ENCODE measurements at places on chromosomes 6 and 20. TPM values are rescaled to one million over a fixed set of nuclear protein-coding genes. Genes with fewer than 3 reads are reported as not detected.
A peak's percentile ranks its signal among the peaks of the same experiment; 100 is the strongest.

Gene TCF15
- not detected for total RNA-seq

DNA sequence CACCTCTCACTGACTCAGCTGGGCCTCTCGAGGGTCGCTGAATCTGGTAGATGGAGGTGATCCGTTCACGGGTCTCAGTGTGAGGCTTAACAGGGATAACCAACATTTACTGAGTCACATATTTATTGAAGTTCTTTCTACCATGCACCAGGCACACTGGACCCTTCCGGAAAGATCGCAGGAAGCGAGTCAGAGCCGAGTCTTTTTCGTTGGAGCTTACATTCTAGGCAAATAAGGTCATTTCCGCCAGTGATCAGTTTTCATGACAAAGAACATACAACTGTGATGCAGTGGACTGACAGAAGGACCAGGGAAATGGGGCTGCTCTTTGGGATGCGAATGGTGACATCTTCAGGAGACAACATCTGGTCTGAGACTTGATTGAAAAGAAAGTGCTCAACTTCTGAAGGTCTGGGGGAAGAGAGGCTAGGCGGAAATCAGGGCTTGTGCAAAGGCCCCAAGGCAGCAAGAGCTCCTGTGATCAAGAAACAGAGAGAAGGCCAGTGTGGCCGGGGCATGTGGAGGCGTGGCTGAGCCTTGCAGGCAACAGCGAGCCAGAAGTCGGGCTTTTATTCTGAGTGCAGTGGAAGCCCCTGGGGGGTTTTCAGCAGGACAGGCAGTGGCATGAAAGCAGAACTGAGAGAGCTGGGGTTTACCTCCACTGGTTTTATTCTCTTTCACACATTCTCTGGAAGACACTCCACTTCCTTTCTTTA, 56.7 kb downstream of the APCDD1L start:
- H3K36me3 ChIP-seq: no peaks in the 10 kb centered on the region
- DNase-seq: no peak
- H3K4me1 ChIP-seq: no peaks in the 10 kb centered on the region
- no peak overlapping the region for H3K27ac ChIP-seq
- H3K4me3 ChIP-seq: no peak overlapping the region
- no peaks in the 10 kb centered on the region for H3K27me3 ChIP-seq

GRCh38 chr6:103122766-103123601, 1729.5 kb downstream of the GRIK2 start:
- H3K36me3 ChIP-seq: no peaks in the 10 kb centered on the region
- DNase-seq: no peak
- H3K27ac ChIP-seq: no peak overlapping the region

Gene TRIM40
- total RNA-seq: 0.39 TPM

- no peak overlapping the region for H3K4me3 ChIP-seq
- peaks cover 7% of the 10 kb centered on the region for H3K36me3 ChIP-seq
- DNase-seq: peak; percentile 26
- no peak overlapping the region for H3K27ac ChIP-seq
- no peaks in the 10 kb centered on the region for H3K27me3 ChIP-seq
Observed at GRCh38 chr6:147222160-147222838, 18.1 kb downstream of the STXBP5 start.

DNA sequence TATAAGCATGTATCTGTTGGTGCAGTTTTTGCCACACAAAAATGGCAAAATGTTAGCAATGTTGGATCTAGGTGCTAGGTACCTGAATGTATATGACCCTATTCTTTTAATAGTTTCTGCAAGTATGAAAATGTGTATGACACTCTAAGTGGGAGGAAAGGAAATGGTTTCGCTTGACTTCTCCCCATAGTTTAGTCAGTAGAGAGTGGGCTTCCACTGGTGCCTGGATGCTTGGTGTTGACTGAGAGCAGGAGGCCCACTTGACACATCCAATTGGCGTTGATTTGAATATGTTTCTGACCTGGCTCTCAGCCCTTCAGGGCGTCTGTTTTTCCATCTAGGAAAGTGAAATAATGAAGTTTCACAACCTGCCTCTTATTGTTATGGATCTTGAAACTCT, 41.8 kb upstream of the GABRR1 start:
- no peak overlapping the region for H3K27ac ChIP-seq
- no peaks in the 10 kb centered on the region for H3K36me3 ChIP-seq
- no peak for DNase-seq
- no peaks in the 10 kb centered on the region for H3K4me1 ChIP-seq
- H3K27me3 ChIP-seq: no peaks in the 10 kb centered on the region

Gene IL17A
- not detected for total RNA-seq

- no peaks in the 10 kb centered on the region for H3K27me3 ChIP-seq
- no peak for DNase-seq
- H3K27ac ChIP-seq: no peak overlapping the region
- H3K4me1 ChIP-seq: peaks cover 3% of the 10 kb centered on the region
Observed at GRCh38 chr6:16844183-16844582, 82.9 kb upstream of the ATXN1 start.

DNA sequence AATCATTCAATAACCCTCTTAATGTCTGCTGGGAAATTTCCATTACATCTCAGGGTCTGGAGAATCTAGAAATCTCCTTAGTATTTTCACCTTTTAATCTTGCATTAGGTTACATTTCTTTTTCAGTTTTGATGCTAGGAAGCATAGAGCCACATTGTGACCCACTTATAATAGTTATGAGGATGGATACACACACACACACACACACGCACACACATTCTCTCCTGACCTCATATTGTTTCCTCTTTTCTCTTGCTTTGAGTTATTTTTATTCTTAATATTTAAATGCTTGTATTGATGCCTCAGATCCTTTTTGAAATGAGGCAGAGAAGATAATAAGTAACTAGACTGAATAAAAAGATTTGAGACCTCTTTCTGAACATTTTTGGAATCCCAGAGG, 128.4 kb downstream of the KLHL32 start:
- no peak overlapping the region for H3K27ac ChIP-seq
- no peak for DNase-seq
- no peaks in the 10 kb centered on the region for H3K27me3 ChIP-seq
- H3K4me3 ChIP-seq: no peak overlapping the region
- no peaks in the 10 kb centered on the region for H3K4me1 ChIP-seq
- H3K36me3 ChIP-seq: no peaks in the 10 kb centered on the region

Gene MAP7
- total RNA-seq: 0.72 TPM

DNA sequence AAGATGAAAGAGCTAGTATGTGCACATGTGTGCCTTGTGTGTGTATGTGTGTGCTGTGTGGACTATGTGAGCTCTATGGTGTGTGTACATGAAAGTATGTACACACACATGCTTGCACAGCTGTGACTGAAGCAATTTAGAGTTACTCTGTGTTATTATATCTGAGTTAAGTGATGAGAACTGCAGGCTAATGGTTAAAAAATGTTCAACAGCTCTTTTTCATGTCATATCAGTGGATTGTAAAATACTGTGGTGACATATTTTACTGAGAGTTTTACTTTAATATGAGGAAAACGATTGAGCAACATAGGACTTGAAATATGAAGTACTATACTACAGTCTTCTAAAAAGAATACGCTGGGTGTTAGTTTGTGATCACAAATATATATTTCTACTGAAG, 195.7 kb upstream of the KCNK16 start:
- DNase-seq: no peak
- H3K4me1 ChIP-seq: no peaks in the 10 kb centered on the region
- no peaks in the 10 kb centered on the region for H3K36me3 ChIP-seq
- peaks cover 4% of the 10 kb centered on the region for H3K27me3 ChIP-seq

Gene PRPH2
- total RNA-seq: not detected

DNA sequence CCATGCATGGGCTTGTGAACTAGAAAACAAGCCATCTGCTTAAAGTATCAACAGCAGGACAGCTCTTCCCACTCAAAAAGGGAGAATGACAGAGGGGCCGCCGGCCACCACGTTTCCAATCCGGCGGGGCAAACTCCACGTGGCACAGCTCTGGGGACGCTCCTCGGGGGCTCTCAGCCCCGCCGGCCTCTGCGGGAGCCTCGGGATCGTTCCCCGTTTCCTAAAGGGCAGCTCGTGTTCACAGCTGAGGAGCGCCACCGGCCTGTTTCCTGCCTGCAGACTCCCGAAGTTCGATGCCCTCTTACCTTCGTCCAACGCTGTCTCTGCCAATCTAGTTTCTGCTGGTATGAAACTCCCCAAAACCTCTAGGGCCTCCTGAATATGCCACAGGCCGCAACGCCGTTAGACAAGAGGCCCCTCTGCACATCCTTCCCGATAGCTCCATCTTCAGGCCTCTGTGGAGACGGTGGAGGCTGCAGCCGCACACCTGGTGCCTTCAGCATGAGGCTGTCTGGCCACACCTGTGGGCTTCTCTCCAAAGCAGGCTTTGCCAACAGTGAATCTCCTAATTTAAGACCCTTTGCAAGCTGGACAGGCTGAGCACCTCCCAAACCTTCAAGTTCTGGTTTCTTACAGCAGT, 46.5 kb downstream of the KCNQ2 start:
- H3K36me3 ChIP-seq: no peaks in the 10 kb centered on the region
- no peaks in the 10 kb centered on the region for H3K27me3 ChIP-seq
- no peak for DNase-seq
- no peak overlapping the region for H3K4me3 ChIP-seq

DNA sequence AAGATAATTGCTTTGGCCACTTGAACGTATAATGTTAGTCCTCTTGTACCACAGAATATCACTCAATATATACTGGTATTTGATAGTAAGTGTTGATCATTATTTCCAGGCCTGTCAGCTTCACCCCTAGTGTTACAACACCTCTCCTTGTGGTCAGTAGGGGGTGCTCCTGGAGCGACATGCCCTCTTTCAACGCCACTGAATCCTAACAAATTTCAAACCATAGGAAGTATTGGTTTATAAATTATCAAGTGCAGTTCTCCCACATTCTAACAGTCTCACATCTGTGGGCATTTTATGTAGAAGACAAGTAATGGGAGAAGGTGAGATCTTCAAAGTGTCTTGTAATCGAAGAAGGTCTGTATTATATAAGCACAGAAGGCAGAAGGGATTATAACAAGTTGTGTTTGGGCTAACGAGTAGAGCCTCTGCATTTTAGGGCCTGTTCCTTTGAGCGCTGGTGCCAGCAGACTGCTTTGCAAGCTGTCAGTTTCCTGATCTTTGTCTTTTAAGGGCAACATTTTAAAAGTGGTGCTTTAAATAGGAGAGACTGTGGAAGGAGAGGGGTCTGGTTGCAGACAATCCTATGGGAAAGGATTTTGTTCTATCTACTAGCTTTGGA, 57.1 kb upstream of the CEP162 start:
- no peaks in the 10 kb centered on the region for H3K27me3 ChIP-seq
- no peak overlapping the region for H3K4me3 ChIP-seq
- no peak for DNase-seq
- H3K4me1 ChIP-seq: no peaks in the 10 kb centered on the region
- no peak overlapping the region for H3K27ac ChIP-seq

GRCh38 chr20:2756056-2756611, 44.3 kb downstream of the CPXM1 start:
- no peaks in the 10 kb centered on the region for H3K36me3 ChIP-seq
- no peak overlapping the region for H3K4me3 ChIP-seq
- no peak overlapping the region for H3K27ac ChIP-seq
- peaks cover 24% of the 10 kb centered on the region for H3K4me1 ChIP-seq
- peaks cover 13% of the 10 kb centered on the region for H3K27me3 ChIP-seq

- no peak for DNase-seq
- no peak overlapping the region for H3K4me3 ChIP-seq
- no peaks in the 10 kb centered on the region for H3K4me1 ChIP-seq
- H3K27me3 ChIP-seq: no peaks in the 10 kb centered on the region
Observed at GRCh38 chr6:22466665-22467245, 102.6 kb upstream of the HDGFL1 start.

DNA sequence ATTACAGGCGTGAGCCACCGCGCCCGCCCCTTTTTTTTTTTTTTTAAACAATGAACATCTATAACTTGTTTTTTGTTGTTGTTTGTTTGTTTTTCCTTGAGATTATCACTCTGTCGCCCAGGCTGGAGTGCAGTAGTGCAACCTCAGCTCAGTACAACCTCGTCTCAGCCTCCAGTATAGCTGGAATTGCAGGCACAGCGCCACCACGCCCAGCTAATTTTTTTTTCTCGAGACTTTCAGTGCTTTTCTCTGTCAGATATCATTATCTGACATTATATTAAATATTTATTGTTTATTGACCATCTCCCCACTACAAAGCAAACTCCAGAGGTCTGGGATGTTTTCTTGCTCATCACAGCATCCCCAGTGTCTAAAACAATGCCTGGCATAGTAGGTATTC, 2.3 kb upstream of the DLK2 start:
- H3K4me1 ChIP-seq: peaks cover 15% of the 10 kb centered on the region
- no peak overlapping the region for H3K27ac ChIP-seq
- no peaks in the 10 kb centered on the region for H3K36me3 ChIP-seq

GRCh38 chr6:72646604-72647485, 25.0 kb downstream of the KCNQ5 start:
- H3K4me3 ChIP-seq: no peak overlapping the region
- H3K4me1 ChIP-seq: no peaks in the 10 kb centered on the region
- no peak for DNase-seq
- no peaks in the 10 kb centered on the region for H3K27me3 ChIP-seq
- no peaks in the 10 kb centered on the region for H3K36me3 ChIP-seq
- no peak overlapping the region for H3K27ac ChIP-seq

DNA sequence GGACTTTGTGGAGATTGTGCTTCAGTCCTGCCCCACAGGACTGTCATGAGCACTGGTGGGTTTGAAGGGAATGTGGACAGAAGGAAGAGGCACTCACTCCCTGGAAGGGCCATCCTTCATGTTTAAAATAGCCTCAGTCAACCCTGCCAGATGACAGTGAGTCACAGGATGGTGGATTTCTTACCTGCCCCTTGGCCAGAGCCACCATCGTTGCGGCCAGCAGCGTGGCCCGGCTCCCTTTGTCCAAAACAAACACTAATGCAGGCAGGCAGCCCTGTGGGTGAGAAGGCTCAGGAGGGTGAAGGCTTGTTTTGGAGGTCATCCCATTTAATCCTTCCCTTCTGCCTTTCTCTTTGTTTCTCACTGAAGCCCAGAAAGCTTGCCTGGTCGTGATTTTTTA, 422.7 kb downstream of the CD83 start:
- no peaks in the 10 kb centered on the region for H3K36me3 ChIP-seq
- no peaks in the 10 kb centered on the region for H3K4me1 ChIP-seq

DNA sequence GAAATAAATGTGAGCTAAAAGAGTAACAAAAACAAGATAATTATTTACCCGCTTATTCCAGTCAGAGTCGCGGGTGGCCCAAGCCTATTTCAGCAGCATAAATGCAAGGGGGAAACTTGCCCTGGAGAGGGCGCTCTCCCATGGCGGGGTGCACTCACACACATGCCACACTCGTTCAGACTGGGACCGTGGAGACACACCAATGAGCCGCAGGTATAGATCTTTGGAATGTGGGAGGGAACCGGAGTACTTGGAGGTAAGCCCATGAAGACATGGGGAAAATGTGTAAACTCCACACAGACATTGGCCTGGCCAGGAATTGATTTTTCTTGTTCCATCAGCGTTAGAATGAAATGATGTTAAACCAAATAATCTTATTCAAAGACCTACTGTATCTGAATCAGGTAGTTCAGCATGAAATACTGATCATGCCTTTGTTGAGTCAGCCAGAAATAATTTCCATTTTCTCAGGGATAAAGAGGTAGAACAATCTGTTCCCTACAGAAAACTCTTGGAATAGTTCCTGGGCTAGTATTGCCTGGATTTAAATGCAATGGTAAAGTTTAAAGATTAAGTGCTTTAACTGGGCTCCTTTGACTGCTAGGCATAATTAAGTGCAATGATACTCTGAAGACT, 191.5 kb downstream of the MCHR2 start:
- H3K27ac ChIP-seq: no peak overlapping the region
- DNase-seq: no peak
- peaks cover 5% of the 10 kb centered on the region for H3K27me3 ChIP-seq
- no peak overlapping the region for H3K4me3 ChIP-seq

All from CD4-positive, CD25-positive, alpha-beta regulatory T cell (primary cell).